ENCODE measurements at places on chromosomes 16 and 17.

DNA sequence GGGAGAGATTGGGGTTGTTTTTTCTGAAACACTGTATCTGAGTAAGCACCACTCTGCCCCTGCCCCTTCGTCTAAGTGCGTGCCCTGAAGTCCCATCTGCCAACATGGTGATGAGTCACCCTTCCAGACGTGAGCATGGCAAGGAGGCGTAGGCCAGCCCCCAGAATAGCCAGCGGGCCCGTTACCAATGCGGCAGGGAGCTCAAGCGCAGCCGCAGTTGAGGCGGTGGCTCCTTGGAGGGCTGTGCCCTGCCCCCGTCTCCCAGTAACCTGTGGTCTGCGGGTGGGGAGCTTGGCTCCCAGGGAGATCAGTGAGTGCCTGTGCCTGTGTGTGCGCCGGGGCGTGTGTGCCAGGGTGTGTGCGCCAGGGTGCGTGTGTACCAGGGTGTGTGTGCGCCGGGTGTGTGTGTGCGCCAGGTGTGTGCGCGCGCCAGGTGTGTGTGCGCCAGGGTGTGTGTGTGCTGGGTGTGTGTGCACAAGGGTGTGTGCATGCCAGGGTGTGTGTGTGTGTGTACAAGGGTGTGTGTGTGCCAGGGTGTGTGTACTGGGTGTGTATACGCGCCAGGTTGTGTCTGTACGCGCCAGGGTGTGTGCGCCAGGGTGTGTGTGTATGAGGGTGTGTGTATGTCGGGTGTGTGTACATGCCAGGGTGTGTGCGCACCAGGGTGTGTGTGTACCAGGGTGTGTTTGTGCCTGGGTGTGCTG, 98.6 kb upstream of the CHMP6 start:
- DNase-seq = no peak

DNA sequence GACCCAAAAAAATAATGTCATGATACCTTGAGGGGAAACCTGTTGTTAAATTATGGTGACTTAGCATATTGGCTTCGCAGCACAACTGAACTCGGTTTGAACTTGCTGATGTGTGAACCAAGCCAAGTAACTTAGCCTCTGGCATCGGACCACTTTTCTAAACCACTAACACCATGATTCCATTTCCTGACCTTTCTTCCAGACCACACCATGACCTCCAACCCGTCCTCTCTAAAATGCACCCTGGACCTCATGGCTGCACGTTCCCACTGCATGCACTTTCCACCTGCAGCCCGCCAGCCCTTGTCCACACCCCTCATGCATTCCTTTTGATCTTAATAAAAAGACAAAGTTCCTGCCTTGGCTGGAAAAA, 29.3 kb downstream of the DYNLRB2 start:
- DNase-seq = no peak

DNA sequence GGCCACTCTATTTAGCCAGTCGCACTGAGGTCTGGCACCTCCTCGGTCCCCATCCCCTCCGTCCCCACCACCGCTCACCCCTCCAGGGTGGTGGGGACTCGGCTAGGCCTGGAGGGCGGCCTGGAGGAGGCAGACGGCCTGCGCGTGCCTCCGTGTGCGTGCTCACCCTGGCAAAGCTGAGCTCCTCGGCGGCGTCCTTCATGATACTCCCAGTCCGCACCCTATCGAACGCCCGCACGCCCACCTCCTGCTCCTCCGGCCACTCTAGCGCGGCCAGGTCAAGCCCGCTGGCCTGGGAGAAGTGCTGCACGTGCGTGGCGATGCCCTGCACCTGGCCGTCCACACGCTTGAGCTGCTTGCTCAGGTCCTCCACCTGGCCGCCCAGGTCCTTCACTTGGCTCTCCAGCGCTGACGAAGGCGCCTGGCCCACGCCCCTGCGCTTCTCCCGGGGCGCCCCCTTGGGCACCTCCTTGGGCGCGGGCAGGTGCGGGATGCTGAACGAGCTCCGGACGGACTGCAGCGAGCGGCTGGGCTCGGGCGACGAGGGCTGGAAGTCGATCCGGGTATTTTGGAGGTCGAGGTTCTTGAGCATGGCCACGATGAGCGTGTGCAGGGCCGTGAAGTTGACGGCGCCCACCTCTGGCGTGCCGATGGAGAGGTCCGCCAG, 644 bp downstream of the QRICH2 start:
- no peak for DNase-seq

DNA sequence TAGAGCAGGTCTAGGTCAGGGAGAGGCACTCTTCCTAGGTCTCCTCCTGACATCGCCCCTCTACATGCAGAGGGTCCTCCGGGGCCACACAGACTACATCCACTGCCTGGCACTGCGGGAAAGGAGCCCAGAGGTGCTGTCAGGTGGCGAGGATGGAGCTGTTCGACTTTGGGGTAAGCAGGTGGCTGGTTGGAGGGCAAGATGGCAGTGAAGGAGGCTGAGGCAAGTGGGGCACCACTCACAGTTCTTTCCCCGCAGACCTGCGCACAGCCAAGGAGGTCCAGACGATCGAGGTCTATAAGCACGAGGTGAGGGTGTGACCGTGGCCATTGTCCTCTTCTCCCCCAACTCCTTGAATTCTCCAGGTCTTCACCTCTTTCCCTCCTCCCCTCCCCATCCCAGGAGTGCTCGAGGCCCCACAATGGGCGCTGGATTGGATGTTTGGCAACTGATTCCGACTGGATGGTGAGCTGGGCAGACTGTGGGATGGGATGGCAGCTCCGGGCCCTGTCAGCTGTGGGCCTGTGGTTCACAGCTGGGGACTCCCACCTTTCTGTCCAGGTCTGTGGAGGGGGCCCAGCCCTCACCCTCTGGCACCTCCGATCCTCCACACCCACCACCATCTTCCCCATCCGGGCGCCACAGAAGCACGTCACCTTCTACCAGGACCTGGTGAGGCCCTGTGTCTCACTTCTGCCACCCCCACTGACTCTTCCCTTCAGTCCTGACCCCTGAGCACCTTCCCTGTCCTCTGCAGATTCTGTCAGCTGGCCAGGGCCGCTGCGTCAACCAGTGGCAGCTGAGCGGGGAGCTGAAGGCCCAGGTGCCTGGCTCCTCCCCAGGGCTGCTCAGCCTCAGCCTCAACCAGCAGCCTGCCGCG, 3.0 kb downstream of the THOC6 start:
- no peak for DNase-seq

DNA sequence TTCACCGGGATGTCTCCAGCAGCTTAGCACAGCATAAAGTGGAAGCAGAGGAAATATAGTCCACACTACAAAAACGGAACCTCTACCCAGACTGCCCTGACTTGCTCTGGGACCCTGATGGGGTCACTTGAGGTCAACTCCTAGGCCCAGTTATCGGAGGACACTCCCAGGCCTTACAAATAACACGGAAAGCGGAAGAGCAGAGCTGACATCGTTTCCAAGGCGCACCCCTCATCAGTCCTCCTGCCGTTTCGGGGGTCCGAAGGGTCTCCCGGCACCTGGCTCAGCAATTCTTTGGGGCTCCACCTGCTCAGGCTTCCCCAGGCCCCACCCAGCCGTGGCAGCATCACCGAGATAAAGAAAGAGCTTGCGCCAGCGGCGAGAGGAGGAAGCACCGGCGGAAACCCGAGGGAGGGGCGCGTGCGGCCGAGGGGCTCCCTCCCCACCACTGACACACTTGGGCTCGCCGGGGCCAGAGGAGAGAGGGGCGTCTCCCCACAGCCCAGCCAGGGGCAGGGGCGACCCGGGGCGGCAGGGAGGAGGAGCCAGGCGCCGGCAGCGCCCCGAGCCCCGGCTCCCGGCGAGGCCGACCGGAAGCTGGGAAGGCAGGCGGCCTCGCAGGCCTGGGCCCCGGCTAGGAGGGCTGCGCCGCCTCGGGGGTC, 727 bp downstream of the CORO7 start:
- DNase-seq = no peak

GRCh38 chr16:1466968-1467521, 7.8 kb downstream of the CLCN7 start:
- no peak for DNase-seq

GRCh38 chr16:67504031-67505021, 21.0 kb upstream of the AGRP start:
- no peak for DNase-seq

DNA sequence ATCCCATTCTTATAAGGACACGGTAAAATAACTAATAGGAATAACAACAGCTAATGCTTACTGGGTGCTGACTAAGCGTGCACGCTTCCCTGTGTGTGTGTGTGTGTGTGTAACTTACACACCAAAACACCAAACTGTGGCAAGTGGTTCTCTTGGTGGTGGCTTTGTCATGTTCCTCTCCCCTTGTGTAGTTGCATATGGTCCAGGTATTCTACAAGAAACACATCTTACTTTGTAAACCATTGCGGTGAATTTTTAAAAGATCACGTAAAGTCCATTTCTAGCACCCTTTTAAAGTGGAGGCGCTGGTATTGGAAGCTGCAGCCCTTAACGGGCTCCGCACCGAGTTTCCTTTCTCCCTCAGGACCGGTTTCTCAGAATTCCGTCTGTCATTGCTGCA, 221.0 kb upstream of the FOXF1 start:
- DNase-seq = no peak

DNA sequence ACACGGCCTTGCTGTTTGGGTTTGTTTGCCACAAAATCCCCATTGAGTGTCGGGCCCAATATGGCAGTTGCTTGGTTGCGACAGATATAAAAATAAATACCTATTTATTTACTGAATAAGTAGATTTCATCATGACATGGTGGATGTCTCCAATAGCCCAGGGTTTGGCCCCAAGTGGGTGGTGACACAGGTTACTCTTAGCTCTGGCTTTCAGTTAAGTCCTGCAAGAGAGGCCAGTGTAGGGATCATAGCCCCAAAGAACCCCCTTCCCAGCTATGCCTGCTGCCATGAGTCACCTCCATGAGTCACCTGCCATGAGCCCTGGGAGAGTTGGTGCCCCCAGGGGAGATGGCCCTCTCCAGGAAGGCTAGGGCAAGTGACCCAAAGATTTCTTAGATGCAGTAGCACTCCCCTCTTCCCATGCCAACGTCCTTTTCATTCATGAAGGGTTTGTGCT, 78.7 kb upstream of the LGALS9 start:
- no peak for DNase-seq

DNA sequence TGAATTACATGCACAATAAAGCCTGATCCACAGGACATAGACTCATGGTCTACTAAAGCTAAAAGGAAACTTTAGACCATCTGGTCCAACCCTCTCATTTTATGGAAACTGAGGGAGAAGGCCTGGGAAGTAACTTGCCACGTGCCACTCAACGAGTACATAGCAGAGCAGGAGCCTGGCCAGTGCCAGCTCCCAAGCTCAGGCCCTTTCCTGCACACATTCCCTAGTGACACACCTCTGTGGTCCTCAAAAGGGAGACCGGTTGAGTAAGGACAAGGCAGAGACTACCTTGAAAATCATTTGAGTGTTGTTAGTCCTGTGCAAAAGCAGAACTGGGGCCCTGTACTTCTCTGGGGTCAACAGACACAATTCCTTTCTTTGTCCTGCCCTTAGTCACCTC, 2.8 kb downstream of the CCL4L2 start:
- DNase-seq = no peak

GRCh38 chr17:63609816-63610573, 9.3 kb downstream of the TACO1 start:
- no peak for DNase-seq

DNA sequence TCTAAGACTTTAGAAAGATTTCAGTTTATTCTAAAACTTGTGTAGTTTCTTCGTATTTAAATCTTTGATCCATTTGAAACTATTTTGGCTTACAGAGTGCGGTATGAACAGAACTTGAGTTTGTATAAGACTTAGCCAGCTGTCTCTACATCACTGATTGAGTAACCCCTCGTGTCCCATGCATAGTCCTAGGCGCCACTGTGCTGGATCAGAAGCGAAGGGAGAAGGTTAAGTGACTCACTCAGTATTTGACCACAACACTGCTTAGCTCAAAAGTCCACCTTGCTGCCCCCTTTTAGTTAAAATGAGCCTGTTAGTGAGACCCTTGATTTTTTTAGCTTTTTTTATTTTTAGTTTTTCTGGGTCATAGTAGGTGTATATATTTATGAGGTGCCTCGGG, 28.4 kb downstream of the CD300LB start:
- DNase-seq = no peak

DNA sequence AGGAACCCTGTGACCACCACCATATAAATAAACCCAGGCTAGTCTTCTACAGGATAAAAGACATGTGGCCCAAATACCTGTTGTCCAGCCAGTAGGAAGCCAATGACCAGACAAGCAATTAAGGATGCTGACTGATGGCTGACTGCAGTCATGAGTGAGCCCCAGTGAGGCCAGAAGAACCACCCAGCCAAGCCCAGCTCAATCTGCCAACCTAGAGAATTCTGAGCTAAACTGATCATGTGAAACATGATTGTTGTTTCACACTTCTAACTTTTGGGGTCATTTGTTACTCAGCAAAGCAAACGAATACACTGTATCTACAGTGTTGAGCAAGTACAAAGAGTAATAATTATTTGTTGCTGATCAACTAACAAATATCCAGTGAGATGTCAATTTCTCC, 86.4 kb downstream of the DNAH3 start:
- no peak for DNase-seq
